Activated T-cell treated with anti-CD3 and anti-CD28 coated beads, Interleukin-2, amount 50 U/mL, for 4 hours (primary cell): ENCODE measurements at places on chromosomes 5 and 9.

DNA sequence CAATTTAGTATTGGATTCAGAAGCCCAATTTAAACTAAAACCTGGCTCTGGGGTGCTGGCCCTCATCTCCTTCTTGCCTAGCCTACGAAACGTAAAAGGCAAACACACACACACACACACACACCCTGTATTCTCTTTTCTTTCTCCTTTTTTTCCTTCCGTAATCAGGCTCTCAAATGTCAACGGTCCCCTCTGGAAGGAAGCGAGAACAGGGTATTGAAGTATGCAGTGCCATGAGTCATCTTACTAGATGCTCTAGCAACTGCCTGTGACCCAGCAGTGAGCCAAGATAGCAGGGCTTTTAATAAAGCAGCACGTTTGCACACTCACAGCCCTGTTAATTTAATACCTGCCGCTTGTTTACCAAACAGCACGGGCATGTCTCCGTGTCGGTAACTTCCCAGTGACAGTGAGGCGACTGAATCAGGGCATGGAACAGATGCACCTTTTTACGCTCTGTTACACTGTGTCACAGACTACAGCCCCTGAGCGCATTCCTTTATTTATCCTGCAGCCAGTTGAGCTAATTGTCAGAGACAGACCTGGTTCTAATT, 243.8 kb downstream of the BNC2 start:
- DNase-seq: no peak

GRCh38 chr5:136309932-136310598, 55.3 kb downstream of the TRPC7 start:
- DNase-seq: no peak

DNA sequence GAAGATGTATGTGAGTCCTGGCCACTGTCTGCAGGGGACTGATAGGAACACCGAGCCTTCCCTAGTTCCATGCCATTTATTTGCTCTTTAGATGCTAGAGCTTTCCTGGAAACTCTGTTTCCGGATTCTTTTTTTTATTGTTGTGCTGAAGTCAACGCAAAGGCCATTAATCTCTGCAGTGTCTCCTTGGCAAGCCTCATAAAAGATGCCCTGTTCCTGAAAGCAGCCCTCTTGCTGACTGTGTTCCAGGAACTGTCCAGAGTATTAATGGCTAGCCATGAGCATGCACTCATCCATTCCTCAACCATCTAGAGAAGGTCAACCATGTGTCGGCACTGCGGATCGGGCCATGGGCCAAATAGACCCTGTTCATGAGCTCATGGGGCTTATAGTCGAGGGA, 42.9 kb upstream of the SMAD5 start:
- DNase-seq: no peak

GRCh38 chr5:163163858-163164257, 273.5 kb upstream of the CCNG1 start:
- DNase-seq: no peak

GRCh38 chr9:3296536-3296935, 229.3 kb downstream of the RFX3 start:
- no peak for DNase-seq

DNA sequence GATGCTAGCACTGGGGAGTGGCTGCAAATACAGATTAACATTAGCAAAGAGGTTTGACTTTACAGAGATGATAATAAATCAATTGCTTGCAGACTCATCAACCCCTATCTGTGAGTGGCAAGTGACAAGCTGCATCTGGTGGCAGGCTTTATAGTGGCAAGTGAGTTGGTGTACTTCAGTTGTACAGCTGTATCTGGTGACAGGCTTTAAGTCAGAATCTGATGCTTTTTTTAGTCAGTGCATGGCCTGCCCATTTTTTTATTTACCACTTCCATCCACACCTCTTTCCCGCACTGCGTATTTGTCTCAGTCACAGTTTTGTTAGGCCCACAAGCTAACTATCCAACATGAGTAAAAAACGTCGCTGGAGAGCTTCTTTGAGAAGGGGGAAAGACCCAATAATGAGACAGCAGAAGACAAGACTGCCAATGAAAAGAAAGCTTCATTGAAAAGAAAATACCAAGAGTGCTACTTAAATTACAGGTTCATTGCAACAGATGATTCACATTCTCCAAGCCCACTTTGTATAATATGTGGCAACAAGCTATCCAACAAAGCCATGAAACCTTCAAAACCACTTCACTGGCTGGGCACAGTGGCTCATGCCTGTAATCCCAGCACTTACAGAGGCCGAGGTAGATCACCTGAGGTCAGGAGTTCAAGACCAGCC, 23.1 kb downstream of the ANP32B start:
- no peak for DNase-seq

- no peak for DNase-seq
Measured at GRCh38 chr5:81052325-81052724, 92.2 kb downstream of the RASGRF2 start.

GRCh38 chr9:38004809-38005560, 64.0 kb downstream of the SHB start:
- DNase-seq: no peak

- DNase-seq: no peak
Measured at GRCh38 chr5:52945040-52945439, 44.1 kb upstream of the ITGA2 start.

DNA sequence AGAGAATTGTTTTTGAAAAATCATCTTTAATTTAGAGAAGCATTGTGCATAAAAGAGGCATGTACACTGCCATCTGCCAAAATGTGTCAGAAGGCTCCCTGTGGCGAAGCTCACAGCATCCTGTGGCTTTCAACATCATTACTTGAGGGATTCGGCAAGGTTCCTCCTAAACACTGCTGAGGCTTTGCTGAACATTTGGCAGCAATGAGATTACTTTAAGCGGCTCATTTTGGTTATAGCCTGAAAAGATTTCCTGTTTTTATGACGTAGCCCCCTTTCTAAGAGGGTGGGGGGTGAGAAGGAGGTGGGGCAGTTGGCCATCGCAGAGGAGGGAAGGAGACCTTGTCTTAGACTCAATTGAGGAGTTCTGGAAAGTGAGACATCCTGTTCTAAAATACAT, 469.4 kb downstream of the RASEF start:
- no peak for DNase-seq

DNA sequence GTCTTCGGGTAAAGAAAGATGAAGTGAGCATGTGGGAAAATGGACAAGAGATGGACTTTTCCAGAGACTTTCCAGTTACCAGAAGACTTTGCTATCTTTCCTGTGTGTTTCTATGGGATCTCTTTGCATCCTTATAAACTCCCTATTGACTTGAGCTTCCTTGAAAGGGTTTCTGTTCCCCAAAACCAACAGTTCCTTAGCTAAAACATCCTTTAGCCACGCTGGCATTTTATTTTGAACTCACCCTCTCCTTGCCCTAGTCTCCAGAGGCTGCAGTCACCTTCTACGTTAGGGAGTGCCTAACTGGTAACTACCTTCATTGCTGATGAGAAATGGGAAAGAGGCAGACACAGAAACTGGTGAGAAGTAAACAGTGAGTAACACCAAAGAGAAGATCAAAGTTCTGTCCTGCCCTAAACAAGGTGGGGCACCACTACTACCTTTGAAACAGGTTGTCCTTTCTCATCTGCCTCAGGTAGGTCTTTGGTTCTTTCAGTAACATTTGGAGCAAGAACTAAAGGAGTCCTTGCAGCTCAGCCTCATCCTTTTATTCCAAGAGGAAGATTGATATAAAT, 402.9 kb downstream of the ENC1 start:
- DNase-seq: no peak

GRCh38 chr5:20469390-20469789, 481.4 kb upstream of the CDH18 start:
- no peak for DNase-seq

DNA sequence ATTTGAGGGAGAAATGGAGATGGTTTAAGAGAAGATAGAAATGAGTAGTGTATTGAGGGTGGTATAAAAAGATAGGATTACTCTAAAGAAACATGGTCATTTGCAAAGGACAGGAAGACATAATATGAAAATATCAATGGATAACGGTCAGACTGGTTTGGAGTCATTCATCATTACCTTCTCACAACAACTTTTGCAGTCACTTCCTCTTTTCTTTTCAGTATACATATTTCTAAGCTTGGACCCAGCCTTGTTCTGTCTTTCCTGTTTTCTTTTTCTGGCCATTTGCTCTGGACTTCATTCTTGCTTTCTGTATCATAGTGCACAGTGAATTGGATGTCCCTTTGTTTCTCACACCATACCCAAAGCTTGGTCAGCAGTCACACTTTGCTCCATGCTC, 966.5 kb upstream of the TYRP1 start:
- DNase-seq: no peak

GRCh38 chr5:60287174-60287771, 393.7 kb upstream of the PDE4D start:
- no peak for DNase-seq

DNA sequence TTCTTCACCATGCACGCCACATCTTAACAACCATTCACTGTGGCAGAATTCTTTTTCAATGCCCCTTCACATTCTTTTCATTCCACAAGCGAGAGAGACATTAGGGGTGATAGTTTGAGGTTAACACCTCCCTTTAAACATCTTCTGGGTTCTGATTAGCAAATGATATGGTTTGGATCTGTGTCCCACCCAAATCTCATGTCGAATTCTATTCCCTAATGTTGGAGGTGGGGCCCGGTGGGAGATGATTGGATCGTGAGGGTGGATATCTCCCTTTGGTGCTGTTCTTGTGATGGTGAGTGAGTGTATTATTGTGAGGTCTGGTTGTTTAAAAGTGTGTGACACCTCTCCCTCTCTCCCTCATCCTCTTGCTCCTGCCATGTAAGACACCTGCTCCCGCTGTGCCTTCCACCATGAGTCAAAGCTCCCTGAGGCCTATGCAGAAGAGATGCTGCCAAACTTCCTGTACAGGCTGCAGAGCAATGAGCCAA, 46.1 kb upstream of the RAI14 start:
- no peak for DNase-seq

- no peak for DNase-seq
Measured at GRCh38 chr5:65021527-65022226, 252.9 kb downstream of the CWC27 start.

DNA sequence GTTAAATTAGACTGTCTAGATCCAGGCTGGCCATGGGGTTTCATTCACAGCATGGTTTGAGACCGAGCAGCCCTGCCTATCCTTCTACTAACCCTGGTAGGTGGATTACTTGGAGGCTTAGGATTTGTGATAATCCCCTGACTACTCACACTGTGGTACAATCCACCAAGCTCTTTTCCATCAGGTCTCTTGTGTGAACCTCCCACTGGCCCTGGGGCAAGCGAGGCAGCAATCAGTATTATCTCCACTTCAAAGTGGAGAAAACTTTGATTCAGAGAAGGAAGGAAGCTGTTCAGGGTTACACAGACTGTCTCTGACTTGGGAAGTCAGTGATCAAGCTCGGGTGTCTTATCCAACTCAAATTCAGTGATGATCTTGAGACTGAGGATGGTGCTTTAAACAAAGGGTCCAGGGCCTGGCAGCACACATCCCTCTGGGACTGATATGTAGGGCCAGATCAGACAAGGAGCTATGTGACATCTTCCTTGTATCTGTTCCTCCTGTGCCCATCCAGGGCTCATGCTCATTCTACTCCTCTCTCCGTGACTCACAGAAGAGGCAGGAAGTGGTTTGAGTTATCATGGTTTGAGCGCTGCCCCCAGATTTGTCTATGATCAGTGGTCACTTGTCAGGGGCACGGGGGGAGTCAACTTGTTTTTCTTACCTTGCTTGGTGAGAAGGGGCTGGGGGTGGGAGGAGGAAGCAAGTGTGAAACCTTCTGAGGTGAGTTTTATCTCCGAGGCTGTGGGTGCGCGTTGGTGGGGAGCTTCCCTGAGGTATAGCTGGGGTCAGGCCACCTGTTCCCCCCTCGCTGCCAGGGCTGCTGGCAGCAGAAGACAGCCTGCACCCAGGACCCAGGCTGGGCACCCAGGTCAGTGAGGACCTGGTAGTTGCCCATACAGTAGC, 48.6 kb downstream of the RGS3 start:
- peak; percentile 65 for DNase-seq

- no peak for DNase-seq
Measured at GRCh38 chr9:91247278-91247677, 114.4 kb downstream of the AUH start.

GRCh38 chr9:137198051-137198901, 2.3 kb downstream of the TPRN start:
- DNase-seq: no peak

DNA sequence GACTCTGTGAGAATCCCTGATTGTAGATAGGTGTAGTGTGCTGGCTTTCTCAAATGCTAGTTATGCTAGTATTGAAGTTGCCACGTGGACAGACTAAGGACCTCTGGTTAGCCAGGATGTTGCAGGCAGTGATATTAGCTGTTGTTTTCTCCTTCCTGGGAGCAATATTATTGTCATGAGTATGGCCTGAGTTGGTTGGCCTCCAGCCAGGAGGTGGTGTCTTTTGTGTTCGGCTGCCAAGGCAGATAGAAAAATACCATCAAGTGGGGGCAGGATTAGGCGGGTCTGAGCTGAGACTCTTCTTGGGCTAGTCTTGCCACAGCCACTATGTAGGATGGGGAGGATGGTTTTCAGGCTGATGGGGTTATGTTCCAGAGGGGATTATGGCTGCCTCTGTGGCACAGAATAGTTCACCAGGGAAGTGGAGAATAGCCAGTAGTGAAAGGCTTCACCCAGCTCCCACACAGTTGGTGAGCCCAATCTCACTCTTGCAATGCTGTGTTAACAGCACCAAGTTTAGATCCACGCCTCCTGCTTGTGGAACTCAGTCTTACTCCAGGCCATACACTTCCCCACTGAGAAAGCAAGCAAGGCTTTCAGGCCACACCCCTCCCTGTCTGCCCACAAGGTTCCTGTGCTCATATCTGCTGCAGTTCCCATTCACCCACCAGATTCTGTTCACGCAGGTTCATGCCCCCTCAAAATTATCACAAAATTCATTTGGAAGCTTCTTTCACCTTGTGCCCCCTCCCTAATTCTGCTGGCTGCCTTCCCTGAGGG, 31.2 kb downstream of the GHR start:
- no peak for DNase-seq

- no peak for DNase-seq
Measured at GRCh38 chr5:139645430-139645871, 2.7 kb upstream of the CXXC5 start.

GRCh38 chr9:6126377-6126776, 89.2 kb upstream of the IL33 start:
- DNase-seq: no peak

GRCh38 chr9:78365748-78366697, 69.1 kb downstream of the PSAT1 start:
- DNase-seq: no peak
